ENCODE measurements at places on chromosomes 12 and 14.

- no peak for DNase-seq
Observed at GRCh38 chr12:90124289-90124688, 415.7 kb upstream of the ATP2B1 start.

DNA sequence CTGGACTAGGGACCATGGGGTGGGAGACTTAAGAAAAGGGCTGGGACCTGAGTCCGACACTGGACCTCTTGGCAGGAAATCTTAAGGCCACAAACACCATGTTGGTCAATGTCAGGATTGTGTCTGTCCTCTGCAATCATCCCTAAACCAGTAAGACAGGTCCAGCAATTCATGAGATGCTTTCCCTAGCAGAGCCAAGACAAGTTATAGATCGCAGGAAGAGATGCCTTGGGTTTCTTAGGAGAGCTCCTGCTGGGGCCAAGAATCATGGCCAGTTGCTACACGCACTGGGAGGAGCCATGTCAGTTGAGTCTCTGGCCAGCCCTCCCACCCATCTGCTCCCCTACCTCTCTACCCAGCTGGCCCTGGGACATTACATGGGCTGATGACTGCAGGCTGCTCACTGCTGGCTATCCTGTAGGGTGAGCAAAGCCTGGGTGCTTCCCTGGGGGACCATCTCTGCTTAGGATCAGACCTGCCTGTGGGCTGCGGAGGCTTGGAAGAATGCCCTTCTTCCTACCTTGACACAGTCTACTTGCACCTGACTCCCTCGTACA is 14.2 kb downstream of the PLEKHH1 start:
- DNase-seq, result no peak

DNA sequence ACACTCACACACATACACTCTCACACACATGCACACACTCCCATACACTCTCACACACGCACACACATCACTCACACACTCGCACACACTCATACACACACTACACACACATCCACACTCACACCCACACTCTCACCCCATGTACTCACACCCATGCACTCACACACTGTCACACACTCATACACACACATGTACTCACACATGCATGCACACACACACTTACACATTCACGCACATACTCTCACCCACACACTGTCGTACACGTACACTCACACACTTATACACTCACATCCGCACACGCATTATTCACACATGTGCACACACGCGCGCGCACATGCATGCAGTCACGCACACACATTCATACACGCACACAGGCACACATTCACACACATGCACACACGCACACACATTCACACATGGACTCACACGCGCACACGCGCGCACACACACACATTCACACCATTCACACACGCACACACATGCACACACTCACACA is 3.9 kb upstream of the GPR162 start:
- no peak for DNase-seq

DNA sequence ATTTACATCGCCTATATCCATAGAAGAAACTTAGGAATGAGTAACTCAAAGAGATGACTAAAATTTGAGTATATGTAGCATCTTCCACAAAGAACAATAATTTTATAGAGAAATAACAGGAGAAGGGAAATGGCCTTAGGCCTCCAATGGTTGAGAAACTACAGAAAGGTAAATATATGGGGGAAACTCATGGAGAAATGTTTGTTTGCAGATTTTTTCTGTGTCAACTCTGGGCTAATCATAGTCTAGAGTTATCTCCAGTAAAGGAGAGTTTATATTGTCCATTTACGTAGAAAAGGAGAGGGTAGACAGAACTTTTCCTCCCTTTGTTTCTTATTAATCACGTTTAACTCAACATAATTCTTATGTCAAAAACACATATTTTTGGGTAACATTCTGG is 244.2 kb downstream of the GLT1D1 start:
- DNase-seq, result no peak

- DNase-seq, result peak; percentile 60
Observed at GRCh38 chr12:49358483-49359141, 8.7 kb upstream of the SPATS2 start.

DNA sequence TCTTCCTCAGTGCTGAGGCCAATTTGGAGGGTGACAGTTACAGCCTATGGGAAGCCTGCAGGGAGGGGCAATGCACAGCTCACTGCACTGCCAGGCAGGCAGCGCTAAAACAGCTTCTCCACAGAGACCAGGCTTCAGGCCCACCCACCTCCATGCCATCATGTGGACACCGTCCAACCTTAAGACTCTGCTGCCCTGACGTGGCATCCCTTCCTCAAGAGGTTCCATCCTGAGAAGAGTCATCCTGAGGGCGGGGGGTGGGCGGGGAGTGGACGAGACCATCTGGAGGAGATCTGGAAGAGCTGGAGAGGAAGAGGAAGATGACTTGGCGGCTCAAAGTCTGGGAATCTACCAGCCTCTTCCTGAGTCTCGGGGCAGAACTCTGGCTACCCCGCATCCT is 8.4 kb upstream of the ACVRL1 start:
- DNase-seq, result no peak

DNA sequence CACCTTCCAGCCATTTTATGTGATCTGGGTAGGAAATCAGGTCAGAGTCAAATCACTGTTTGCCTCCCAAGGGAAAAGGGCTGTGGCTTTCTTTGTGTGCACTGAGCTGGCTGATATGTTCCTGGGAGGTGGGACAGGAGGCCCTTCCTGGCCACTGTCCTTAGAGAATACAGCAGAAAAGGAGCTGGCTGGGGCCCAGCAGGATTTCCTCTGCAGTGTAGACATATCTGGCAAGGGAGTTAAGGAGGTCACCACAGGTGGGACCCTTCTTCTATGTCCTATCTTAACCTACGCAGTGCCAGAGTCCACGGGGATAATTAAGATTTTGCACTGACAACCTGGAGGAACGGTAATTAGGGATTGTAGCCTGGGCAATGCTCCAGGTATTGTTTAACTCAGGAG is 145.3 kb downstream of the NTF3 start:
- DNase-seq, result no peak

DNA sequence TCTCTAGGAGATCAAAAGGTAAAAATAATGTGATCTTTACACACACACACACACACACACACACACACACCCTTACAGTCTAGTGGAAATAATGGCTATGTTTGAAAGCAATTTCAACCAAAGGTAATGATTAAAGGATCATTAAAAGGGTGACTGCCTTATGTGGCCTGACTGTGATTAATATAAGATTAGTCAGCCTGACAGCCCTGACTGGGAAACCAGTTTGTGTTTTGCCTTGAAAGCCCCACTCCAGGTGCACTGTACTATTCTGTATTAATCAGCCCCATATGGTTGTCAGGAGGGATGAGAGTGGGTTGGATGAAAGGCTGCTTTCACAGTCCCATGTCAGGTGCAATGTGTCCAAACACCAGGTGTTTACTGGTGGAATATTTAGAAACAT is 10.5 kb downstream of the RASSF9 start:
- DNase-seq, result no peak

- no peak for DNase-seq
Observed at GRCh38 chr14:52883658-52884057, 67.2 kb downstream of the FERMT2 start.

DNA sequence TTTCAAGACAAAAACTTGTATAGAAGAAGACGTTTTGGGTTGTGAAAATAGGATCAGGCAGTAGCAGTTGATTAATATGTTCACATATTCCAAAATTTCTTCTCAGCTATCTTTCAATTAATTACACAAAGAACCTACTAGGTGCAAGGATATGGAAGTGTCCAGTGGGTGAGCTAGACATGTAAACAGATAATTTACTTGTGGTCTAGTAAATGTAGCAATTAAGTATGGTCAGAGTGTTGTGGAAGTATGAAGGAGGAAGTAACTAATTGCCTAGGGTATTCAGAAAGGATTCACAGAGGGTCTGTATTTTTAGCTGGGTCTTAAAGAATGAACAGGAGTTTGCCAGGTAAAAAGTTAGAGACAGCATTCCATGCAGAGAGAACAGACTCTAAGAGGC is 5.9 kb downstream of the GOLGA5 start:
- no peak for DNase-seq

GRCh38 chr12:119589097-119589496 is 4.5 kb upstream of the TMEM233 start:
- DNase-seq, result no peak

- no peak for DNase-seq
Observed at GRCh38 chr14:101072945-101073597, 169.5 kb upstream of the RTL1 start.

- DNase-seq, result no peak
Observed at GRCh38 chr12:101038289-101038871, 171.7 kb downstream of the SLC5A8 start.

DNA sequence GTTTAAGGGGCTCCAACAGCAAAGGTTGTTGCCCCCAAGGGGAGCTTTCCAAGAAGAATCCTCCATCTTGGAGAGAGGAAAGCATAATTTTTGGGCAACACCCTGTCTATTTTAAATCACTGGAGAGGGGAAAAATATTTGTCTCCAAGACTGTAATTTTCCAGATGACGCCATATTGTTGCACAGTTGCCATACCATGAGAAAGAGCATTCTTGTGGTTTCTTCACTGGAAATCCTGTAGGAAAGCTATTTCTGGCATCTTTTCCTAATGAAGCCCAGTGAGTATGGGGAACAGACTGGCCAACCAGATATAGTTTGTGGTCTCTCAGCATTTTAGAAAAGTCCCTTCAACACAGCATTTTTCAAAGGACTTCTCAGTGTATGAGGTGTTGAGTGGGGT is 88.1 kb upstream of the MANSC4 start:
- no peak for DNase-seq

GRCh38 chr12:5177731-5178130 is 134.1 kb downstream of the KCNA5 start:
- DNase-seq, result no peak

DNA sequence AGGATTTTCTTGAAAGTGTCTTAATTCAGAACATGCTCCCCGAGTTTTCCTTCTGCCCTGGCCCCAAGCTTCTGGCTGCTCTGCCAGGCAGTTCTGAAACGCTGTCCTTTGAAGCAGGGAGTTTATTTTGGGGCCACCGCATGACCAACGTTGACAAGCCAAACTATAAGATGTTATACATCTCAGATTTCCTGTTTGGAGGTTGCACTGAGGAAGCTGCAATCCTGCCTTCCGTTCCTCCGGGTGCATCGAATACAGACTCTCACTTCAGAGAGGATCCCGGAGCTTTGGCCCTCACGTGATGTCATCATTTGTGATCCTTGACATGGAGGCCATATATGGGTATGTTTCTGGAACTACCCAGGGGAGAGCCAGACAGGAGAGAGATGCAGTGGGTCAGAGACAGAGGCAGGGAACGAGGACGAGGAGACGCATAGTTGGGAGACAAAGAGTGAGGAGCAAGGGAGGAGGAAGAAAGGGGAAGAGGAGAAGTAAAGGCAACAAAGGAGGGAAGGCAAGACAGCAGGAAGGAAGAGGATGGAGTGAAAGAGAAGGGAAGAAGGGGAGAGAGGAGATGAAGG is at the start of gene ASB2:
Gene ASB2 (minus strand): TSS at position 94 of the 581 bp plus-strand sequence. CDS start 12,031 bp downstream, outside the sequence.
- no peak for DNase-seq

- no peak for DNase-seq
Observed at GRCh38 chr14:75738192-75738591, 77.1 kb downstream of the TTLL5 start.

DNA sequence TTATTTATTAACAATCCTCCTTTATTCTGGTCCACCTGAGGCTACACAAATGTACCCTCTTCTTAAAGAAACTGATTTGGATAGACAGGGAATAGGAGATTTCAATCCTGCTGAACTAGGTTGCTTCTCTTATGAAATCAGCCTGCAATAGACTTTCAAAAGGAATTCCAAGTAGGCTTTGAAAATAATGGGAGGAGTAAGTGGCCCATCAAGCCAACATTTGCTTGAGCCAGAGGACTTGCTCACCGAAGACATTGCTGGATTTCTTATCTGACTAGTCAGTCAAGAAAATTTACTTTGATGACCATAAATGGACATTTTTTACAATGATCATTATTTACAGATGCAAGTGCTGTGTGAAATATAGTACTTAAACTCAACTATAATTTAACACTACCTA is 82.8 kb upstream of the RASSF8 start:
- DNase-seq, result no peak

DNA sequence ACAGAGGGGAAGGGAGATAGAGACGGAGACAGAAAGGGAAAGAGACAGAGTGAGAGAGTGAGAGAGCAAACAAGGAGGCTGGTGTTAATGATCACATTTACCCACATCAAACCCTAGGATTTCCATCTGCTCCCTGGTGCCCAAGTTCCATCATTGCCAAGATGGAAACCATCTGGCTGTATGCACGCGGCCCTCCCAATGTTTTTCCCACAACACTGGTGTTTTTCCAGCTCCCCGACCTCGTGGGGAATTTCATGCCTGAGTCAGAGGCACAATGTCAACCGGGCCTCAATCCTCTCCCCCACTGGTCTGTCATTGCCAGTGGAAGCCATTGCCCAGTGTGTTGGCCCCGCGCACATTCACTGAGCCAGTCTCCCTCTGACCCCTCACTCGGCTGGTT is 19.9 kb upstream of the BDKRB2 start:
- no peak for DNase-seq

DNA sequence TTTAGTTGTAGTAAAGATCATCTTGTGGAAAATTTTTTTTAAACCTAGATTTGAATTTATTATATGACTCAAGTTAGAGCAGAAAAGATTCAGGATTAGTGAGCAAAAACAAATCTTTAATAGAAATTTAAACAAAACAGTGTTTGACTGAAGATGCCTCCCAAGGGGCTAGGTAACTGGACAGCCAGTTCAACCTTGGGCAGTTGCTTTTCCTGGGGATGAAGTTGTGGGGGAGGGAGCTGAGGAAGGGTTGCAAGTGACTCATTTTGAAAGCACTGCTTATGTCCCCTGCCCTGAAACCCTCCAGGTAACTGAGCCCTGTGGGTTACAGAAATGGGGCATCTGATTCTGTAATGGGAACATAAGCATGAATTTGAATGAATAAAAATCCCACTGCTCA is 13.1 kb downstream of the CFAP54 start:
- no peak for DNase-seq

GRCh38 chr14:91261115-91261514 is 16.6 kb upstream of the GPR68 start:
- DNase-seq, result peak; percentile 38

- no peak for DNase-seq
Observed at GRCh38 chr14:92668276-92668973, 80.0 kb downstream of the LGMN start.

DNA sequence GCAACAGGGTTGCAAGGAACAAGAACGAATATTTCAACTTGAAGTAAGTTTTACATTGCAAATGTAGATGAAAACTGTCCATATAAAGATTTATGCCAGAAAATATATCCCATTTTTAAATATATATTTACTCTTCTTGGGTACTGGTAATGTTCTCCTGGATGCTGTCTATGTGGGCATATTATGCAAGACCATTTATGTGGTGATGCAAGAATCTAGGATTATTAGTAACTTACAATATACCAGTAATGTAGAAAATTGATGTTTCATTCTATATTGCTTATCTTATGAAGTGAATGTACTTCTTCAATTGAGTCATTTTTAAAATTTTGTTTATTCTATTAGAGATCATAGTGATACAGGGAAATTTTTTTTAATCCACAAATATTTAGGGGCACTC is 25.1 kb downstream of the FGFR1OP2 start:
- no peak for DNase-seq

Data from CD4-positive, alpha-beta T cell treated with Interferon gamma for 1 hour (primary cell).